ENCODE measurements at places on chromosomes 3 and 15. TPM values are rescaled to one million over a fixed set of nuclear protein-coding genes. Genes with fewer than 3 reads are reported as not detected.

CAMP gene
- not detected for total RNA-seq

- DNase-seq, result no peak
Measured at GRCh38 chr15:63544258-63545026, 40.0 kb downstream of the USP3 start.

- no peak for DNase-seq
Measured at GRCh38 chr3:167033866-167034265, 346.2 kb downstream of the ZBBX start.

RAB5A gene
- 58.1 TPM for total RNA-seq

- DNase-seq, result peak; percentile 42
Measured at GRCh38 chr3:115698851-115699591, 75.7 kb downstream of the GAP43 start.

GPR62 gene
- total RNA-seq, result not detected

DNA sequence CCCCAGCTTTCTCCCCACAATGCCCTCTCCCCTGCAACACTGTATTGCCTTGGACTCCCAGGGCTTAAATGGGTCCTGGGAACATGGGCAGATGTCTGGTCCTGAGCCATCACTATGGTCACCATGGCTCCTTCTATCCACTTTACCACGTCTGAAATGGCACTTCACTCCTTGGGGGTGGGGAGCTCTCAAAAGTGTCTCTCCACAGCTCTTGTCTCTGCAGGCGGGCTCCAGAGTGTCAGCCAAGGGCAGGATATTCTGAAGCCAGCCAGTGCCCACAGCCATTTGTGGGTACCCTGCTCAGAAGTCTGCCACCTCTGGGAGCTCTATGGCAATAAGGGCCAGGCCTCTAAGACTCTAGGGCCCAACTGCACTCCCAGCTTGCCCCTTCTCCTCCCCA is 163.9 kb downstream of the PPM1L start:
- DNase-seq, result peak; percentile 13

GRCh38 chr3:1019157-1019556 is 73.7 kb upstream of the CNTN6 start:
- DNase-seq, result no peak

DNA sequence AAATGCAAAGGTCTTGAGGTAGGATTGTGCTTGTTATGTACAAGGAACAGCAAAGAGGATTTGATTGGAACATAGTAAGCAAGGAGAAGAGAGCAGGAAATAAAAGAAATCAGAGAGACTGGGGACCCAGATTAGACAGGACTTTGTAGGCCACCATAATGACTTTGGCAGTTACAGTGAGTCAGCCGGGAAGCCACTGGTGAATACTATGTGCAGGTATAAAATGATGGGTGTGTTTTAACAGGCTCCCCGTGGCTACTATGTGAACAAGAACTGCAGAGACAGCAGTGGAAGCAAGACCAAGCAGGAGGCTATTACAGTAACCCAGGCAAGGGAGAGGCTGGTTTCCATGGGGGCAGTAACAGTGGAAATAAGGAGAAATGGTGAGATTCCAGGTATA is 55.2 kb downstream of the NPTN start:
- DNase-seq, result no peak

DNA sequence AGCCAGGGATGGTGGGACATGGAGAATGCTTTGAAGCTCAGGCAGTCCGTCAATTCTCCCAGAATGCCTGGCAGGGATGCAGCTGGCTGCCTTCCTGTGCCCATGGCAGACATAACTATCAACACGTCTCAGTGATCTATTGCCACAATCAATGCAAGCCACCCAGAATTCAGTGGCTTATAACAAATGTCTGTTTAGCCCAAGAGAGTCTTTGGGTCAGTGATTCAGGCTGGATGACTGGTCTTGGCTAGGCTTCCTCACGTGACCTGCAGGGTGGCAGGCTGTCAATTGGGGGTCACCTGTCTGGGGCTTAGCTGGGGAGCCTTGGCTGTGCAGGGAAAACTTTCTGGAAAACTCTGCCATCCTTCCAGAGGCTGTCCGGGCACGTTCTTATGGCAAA is 213.1 kb upstream of the LRRFIP2 start:
- DNase-seq, result peak; percentile 21

DNA sequence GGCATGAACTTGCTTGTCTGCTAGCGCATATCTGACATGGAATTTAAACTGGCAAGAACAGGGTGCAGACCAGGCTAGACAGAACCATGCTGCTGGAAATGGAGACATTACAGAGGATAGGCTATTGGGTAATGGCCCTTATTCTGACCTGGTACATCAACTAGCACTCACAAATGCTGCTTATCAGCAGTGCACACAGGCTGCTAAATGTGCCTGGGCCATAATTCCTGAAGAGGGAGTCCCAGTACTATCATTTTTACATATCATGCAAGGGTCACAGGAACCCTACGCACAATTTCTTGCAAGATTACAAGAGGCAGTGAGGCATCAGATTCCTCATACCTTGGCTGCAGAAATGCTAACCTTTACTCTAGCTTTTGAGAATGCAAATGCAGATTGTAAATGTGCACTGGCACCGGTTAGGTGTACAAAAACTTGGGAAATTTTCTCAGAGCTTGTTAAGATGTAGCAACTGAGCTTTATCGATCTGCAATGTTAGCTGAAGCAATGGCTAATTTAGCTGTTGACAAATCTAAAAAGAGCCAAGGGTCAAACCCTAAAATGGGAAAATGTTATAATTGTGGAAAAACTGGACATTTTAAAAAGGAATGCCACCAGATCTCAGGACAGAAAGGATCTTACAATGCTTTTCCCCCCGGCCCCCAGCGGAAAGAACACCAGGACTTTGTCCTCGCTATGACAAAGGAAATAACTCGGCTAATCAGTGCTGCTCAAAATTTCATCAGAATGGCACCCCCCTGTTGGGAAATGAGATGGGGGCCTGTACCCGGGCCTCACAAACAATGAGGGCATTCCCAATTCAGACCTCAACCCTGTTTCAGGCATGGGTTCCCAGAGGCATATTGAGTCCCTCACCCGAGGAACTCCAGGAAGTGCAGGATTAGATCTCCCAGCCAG is 21.1 kb downstream of the CCRL2 start:
- DNase-seq, result no peak

DNA sequence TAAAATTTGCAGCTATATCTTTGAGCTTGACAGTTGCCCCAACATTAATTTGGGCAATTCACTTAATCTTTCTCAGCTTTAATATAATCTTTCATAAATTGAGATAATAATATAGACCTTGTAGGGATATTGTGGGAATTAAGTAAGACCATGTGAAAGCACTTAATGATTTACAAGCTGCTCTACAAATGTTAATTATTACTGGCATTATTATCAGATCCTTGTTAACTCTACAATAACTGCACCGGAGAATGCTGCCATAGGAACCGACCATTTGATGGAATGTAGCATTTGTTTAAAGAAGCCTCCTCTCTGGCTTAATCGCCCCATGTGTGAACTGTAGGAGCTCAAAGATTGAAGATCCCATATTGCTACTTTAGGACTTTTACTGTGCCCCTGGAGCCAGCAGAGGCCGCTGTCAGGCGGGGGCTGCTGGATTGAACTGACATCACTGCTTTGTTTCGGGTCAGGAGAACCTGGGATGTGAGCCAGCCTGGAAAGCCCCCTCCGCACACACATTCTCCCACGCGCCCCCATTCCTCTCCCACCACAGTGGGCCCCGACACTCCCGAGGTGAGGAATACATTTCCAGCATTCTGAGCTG is 154.2 kb upstream of the TNIK start:
- DNase-seq, result peak; percentile 59

GRCh38 chr3:40128166-40128565 is 181.3 kb upstream of the EIF1B start:
- DNase-seq, result no peak

DNA sequence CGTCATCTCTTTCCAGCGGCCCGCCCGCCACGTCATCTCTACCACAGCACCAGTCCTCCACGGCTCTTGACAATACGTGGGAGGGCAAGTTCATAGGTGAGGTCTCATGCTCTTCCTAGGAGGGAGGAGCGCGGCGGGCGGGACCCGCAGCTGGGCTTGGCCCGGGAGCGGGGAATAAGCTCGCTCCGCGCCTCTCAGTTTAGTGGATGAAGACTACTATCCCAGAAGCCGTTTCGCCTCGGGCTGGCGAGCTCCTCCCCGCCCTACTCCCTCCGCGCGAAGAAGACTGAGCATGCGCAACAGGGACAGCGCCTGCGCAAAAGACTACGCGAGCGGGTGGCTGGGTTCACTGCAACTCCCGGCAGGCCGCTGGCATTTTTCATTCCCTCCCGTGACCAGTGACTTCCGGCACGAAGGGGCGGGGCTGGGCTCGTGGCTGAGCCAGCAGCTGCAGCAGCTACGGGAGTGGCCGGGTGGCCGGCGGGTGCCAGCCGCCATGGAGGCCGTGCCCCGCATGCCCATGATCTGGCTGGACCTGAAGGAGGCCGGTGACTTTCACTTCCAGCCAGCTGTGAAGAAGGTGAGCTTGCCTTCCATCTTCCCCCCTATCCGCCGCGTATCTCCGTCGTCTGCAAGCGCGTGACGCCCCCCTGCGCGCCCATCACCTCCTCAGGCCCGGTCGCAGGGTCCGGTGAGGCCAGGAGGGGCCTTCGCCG is at the start of gene PTPN23:
TSS of gene PTPN23 (plus strand) at position 421 of the 716 bp plus-strand sequence. CDS start at position 497, 76 bp downstream.
- peak; percentile 100 for DNase-seq

DNA sequence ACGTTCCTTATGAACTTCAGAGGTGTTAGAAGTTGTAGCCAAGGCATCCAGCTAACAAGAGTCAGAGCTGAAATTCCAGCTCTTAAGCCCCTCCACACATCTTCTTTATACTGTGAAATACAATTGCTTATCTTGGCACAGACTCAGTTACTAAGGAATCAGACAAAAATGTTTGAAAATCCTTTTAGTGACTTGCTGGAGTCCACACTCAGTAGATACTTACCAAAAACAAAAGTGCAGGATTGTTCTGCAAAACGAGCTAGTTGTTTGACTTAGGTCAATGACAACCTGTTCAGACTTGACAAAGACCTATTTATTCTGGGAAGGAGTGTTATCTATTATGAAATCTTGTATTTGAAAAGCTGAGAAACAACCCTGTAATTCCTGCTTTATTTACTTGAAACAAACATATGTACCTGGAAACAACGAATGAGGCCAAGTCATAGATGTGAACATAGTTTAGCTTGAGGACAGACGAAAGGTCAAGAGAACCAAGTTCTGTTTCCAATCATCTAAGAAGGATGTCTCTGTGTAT is 38.5 kb downstream of the B3GNT5 start:
- peak; percentile 50 for DNase-seq

NR1I2 gene
- total RNA-seq, result not detected

DNA sequence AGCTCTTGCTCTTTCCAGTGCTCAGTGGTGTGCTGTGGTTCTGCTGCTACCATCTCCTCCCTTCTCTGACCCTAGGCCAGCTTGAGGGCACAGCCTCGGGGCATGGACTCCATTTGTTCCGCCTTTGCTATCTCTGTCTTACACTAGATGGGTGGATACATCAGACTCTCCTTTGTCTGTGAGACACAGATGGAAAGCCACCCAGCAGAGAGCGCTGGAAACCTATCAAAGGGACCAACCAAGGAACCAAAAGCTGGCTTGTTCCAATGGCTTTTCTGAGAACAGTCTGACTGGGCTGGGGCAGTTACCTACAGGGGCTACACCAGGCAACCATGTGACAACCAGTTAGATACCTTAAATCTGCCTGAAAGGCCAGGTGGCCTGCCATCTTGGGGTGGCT is 63.8 kb downstream of the NPTN start:
- no peak for DNase-seq

- DNase-seq, result peak; percentile 86
Measured at GRCh38 chr3:28667646-28668621, 319.3 kb upstream of the AZI2 start.

SAMD7 gene
- total RNA-seq, result not detected

TRIM42 gene
- not detected for total RNA-seq

ZNF662 gene
- 1.1 TPM for total RNA-seq

C3orf80 gene
- total RNA-seq, result 0.21 TPM

DNA sequence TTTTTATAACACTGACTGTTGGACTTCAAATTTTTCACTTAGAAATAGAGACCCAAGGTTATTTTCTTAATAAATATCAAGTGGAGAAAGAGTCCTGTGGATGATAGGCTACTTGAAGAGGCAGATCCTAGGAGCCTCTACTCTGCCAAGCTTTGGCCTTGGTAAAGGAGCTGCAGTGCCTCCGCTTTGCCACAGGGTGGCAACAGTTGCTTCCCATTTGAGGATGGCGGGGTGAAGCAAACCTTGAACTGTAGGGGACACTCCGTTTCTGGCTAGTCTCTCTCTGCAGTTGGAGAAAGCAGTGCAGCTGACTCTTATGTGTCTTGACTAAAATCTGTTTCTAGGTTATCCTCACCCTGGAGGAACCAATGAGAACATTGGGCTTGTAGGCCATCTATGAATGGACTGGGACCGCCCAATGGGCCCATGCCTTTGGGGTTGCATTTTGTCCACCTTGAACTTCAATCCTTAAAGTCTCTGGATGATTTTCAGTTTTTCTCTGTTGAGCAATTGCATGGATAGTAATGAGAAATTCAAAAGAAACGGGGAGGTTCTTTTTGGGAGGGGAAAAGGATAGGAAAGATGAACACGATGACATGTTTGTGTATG is 9.8 kb downstream of the SCG5 start:
- peak; percentile 81 for DNase-seq

TYRO3 gene
- 9.6 TPM for total RNA-seq

DOCK3 gene
- total RNA-seq, result 1.4 TPM

LEKR1 gene
- 1.3 TPM for total RNA-seq

CXCR6 gene
- not detected for total RNA-seq

TEX55 gene
- total RNA-seq, result not detected

- no peak for DNase-seq
Measured at GRCh38 chr3:45684327-45684892, 4.8 kb upstream of the SACM1L start.

DNA sequence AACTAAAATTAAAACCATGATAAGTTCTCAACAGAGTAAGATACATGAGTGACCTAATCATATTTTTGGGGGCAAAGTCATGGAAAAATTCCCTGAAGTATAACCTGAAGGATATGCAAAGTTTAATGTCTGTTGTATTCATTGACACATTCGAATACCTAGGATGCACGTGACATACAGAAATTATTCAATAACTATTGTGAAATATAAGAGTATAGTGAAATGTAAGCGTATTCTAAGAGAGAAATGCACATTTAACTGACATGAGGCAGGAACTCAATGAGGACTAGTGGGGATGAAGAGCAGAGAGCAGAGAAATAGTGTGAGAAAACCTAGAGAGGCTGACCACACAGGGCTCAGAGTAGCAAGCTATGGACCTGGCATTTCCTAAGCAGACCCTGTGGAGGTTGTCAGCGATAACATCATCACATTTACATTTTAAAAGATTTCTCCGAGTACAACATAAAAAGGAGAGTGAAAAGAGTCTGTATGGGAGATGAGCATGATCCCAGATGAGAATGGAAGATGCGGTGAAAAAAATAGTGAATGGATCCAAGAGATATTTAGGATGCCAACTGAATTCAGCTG is 588.8 kb downstream of the MAGI1 start:
- no peak for DNase-seq

XYLB gene
- total RNA-seq, result 1.5 TPM

- no peak for DNase-seq
Measured at GRCh38 chr15:81361891-81362290, 12.1 kb downstream of the TMC3 start.

FANCD2OS gene
- not detected for total RNA-seq
